ENCODE measurements at places on chromosomes 3 and 15.

- DNase-seq, result no peak
Observed at GRCh38 chr3:177193688-177194268, 3.5 kb downstream of the TBL1XR1 start.

DNA sequence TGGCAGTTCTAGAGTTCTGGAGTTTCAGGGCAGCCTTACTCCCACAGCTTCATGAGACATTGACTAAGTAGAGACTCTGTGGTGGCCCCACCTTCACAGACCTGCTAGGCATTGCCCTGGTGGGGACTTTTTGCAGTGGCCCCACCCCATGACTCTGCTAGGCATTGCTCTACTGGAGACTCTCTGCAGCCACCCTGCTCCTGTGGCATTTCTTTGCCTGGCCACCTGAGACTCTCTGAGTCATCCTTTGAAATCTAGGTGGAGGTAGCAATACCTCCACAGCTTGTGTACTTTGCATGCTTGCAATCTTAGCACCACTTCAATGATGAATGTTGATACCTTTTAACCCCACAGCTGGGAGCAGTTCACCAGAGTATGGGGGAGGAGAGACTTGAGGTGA, 40.6 kb upstream of the DHX36 start:
- DNase-seq, result no peak

DNA sequence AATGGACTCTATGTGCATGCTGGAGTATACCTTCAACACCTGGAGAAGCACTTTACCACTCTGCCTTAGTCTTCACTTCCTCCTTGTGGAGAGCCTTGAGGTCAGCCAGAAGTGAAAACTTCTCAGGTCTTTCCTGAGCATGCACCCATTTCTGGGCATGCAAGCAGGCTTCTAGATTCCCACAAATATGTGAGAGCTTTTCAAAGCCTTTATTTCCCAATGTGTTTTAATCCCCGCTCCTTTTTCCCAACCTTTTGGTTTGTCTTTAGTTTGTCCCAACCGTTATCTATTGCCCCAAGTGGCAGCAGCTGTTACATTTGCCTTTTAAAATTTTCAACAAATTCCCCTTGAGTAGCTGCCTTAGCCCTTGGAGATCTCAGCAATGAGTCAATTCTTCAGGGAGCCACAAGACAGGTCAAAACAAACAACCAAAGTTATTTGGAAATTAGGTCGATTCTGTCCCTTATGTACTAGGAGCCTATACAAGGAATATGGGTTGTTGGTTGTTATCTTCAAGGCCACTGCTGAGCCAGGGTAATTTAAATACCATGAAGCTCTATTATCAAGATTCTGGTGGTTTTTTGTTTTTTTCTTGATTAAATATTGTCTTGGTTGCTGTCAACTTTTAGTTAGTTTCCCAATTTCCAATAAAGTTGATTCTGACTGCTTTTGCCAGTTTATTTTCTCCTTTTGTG, 44.4 kb downstream of the LSM3 start:
- DNase-seq, result no peak

DNA sequence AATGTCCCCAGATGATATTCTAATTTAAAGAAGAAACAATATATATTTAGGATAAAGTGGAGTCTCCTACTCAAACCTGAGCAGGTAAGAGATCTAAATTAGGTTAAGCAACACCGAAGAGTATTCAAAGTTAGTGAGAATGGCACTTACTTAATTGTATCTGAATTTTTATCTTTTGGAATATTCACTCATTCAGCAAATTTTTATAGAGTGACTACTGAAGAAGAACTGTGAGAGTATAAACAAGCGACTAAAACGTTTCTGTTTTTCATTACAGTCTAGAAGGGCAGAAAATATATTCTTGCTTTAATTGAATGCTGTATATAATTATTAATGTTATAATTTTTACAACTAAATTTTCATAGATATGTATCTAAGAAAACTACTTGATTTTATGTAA, 567.7 kb upstream of the TBL1XR1 start:
- DNase-seq, result no peak

DNA sequence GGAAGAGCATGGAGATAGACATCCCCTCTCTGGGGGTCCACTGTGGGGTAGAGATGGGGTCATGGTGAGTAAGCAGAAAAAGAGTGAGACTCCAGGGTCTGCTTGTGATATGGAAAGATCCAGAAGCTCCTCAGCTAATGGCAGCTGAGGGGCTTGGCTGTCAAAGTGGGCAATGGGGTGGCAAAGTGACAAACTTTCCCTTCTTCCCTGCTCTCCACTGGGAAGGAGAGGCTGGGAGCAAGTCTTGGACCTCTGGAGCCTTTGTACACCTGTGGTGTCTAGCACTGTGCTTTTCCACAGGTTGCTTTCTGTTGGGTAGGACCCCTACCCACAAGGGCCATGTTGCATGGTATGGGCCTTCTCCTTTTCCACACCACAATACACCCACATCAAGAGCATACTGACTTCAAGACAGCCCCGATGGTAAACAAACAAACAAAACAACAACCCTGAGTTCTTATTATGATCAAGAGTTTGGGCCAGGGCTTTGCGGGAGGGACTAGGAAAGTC, 3.5 kb downstream of the ITGA11 start:
- DNase-seq, result no peak

DNA sequence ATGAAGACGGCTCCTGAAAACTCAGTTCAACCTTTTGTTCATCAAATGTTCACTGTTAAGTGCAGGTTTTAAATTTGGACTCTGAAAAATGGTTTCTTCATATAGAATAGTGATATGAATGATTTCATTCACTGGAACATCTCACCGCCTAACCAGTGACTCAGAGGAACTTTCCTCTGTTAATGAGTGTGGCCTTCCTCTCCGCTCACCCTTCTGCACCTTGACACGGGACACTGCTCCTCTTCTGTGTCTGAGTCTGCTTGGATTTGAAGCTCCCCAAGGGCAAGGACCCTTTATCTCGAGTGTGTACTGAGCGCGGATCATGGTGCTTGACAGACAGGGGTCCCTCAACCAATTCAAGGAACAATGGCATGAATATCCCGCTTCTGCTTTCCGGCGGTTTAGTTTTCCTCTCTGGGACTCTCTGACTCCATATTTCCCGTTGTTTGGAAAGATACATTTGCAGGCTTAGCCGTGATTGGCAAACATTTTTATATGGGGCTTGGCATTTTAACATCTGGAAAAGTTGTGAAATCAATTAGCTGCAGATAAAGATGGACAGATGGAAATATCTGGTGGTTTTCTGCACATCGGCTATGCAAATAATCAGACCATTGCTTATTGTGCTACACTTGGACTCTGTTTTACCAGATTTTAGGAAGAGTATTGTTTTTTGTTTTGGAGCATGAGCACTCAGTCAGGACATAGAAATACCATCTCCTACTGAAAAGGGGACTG, 20.9 kb downstream of the KBTBD8 start:
- DNase-seq, result no peak
